ENCODE measurements at places on chromosomes 2 and 18.

DNA sequence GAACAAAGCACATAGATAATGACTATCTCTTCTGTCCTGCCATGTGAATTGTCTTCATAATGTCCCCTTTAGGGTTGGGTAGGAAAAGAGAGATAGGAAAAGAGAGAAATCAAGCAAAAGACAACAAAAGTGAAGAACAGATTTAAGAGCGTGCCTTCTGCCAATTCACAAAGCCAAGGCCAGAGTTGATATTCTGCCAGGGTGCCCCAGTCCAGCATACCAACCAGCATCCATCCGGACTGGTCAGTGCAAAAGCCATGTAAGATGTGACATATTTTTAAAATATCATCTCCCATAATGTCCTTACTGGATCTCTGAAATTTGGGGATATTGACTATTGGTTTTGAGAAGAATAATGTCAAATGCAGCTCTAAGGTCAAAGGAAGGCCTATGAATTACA is 35.7 kb upstream of the KLF7 start:
- no peak for DNase-seq

GRCh38 chr2:217107480-217107879 is 247.6 kb upstream of the TNP1 start:
- no peak for DNase-seq

GRCh38 chr18:21316296-21316695 is 74.3 kb downstream of the GREB1L start:
- DNase-seq: no peak

- no peak for DNase-seq
Measured at GRCh38 chr2:62511636-62512035, 5.6 kb upstream of the TMEM17 start.

- DNase-seq: no peak
Measured at GRCh38 chr2:207180741-207181140, 15.0 kb upstream of the KLF7 start.

DNA sequence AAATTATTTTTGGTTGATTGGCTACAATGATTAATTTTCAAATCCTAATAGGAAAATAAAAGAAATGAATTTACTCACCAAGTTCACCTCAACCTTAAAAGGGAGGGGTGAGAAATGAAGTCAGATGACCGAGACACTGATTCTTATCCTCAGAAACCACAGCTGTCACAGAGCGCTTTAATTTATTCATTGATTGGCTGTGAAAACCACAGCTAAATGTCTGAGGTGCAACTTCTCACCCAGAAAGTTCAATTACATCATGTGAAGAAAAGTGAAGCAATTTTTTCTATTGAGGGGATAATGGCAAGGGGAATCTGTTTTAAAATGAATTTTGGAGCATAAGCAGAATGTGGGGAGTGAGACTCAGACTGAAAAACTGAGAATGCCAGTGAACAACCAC is 128.4 kb downstream of the RNF152 start:
- DNase-seq: no peak

DNA sequence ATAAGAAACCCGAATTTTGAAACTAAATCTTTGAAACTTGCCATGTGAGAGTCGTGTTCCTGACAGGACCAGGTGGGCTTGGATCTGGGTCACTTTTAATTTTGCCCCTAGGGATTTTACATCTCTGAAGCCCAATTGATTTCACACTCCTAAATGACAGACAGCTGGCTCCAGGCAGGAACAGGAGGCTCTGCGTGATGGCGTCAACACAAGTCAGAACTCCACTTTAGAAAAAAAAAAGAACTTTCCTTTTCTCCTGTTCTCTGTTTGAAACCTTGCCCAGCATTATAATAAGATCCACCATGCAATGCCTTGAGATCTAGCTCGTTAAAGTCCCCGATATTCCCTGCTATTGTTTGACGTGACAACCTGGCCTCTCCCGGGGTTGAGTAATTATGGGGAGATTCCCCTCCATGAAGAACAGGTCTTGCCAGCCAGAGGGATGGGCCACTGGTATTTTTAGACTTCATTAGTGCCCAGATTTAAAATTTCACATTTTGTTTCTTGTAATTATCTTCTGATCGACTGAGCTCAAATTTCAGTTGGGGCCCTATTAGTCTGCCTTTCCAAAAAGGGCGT is 260.3 kb downstream of the KLHL29 start:
- no peak for DNase-seq

- DNase-seq: no peak
Measured at GRCh38 chr2:222256250-222256649, 42.5 kb downstream of the PAX3 start.

DNA sequence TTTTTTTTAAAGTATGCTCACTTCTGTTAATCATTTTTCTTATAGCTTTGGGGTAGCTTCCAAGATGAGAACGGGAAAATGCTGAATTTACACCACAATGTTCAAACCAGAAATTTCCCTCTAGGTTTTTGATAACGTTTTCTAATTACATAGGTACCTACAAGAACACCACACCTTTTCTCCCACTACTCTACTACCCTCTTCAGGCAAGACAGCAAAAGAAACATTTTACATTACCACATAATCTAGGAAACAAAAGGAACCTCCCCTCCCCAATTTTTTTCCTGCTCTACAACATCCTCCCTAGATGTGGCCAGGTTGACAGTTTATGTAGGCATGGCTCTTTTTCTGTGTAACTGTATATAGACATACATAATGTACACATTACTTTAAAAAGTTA is 32.4 kb downstream of the NDUFAF7 start:
- DNase-seq: no peak

DNA sequence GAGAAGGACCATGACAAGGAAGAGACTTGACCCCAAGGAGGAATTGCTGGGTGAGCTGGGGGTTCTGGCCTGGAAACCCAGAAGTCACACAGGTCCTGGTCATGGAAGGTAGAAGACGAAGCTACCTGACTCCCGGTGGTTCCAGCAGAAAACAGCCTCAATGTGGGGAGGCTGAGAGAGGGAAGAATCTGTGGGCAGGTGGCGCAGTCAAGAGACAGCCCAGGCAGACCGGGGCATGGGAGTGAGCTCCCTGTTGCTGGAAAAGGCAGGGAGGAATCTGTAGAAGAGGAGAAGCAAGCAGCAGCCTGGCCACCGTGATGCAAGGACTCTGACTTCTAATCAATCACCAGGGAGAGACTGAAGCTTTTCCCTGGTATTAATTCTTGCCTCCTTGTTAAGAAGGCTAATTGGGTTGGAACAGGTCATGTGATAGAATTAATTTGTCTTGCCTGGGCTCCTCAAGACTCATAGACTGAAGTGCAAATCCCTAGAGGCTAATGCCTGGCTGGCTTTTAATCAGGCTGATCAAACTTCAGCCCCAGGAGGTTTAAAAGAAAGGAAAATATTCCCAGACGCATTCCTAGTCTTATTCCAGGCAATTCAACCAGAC is 30.1 kb downstream of the CNGA3 start:
- no peak for DNase-seq

GRCh38 chr18:8695932-8696517 is 9.3 kb upstream of the MTCL1 start:
- DNase-seq: no peak
